ENCODE measurements at places on chromosomes 3 and 15.

- DNase-seq, result no peak
Measured at GRCh38 chr3:150519026-150519425, 27.3 kb downstream of the SERP1 start.

DNA sequence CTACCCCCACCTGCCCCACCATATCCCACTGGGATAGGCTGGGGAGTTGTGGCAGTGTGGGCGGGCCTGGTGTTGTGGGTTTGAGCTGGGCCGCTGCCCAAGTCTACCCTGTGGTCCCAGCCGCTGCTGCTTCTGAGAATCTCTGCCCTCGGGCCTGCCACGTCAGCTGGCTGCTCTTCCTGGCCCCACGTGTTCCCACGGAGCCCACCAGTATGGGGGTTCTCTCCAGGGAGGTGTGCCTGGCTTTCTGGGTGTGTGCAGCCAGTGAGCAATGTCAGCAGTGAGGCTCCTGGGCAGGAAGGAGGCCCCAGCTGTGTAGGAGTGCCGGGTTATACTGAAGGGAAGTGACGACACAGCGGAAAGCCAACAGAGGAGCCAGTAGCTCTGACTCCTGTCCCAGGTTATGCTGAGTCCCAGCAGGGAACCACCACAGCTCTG lies 10.5 kb downstream of the GNAI2 start:
- peak; percentile 93 for DNase-seq

DNA sequence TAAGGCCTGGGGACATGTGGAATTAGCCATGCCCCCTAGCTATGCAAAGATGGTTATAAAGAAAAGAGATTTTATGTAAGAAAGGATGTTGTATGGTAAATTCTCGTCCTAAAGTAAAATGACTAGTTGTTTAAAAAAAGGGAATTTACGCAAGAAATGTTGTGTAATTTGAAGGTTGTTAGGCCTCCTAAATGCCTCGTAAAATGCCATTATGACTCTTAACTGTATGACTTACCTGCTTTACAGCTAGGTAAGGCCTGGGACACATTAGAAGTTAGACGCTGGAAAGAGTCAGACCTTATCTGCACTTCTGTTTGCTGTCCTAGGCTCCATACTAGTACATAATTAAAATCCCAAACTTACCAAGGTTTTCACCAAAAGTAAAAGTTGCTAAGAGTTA lies 17.5 kb upstream of the HHATL start:
- no peak for DNase-seq

GRCh38 chr3:37970802-37971201 lies 19.8 kb upstream of the VILL start:
- DNase-seq, result no peak

DNA sequence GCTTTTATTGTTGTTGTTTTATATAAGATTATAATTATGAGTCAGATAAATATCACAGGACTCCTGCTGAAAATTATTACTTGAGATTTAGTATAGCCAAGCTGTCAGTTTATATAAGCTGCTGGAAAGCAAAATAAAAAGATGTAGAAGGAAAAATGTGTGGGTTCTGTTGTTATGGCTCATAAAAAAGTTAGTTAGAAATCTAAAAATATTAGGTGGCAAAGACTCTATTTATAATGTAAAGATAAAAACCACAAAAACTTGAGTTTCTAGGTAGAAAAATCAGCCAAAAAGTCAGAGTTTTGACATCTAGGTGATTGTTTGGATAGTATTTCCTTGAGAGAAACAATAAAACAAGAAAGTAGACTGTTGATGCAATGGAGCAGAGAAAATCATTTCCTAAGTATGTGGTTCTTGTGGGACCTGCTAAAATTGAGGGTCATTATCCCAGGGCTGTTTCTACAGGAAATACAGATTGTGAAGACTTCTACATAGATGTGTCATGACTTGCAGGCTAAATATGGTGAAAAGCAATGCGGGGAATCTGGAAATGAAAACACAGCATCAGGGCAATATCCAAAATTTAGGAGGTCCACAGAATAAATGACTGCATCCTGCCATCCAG lies 1109.6 kb upstream of the CADM2 start:
- no peak for DNase-seq

DNA sequence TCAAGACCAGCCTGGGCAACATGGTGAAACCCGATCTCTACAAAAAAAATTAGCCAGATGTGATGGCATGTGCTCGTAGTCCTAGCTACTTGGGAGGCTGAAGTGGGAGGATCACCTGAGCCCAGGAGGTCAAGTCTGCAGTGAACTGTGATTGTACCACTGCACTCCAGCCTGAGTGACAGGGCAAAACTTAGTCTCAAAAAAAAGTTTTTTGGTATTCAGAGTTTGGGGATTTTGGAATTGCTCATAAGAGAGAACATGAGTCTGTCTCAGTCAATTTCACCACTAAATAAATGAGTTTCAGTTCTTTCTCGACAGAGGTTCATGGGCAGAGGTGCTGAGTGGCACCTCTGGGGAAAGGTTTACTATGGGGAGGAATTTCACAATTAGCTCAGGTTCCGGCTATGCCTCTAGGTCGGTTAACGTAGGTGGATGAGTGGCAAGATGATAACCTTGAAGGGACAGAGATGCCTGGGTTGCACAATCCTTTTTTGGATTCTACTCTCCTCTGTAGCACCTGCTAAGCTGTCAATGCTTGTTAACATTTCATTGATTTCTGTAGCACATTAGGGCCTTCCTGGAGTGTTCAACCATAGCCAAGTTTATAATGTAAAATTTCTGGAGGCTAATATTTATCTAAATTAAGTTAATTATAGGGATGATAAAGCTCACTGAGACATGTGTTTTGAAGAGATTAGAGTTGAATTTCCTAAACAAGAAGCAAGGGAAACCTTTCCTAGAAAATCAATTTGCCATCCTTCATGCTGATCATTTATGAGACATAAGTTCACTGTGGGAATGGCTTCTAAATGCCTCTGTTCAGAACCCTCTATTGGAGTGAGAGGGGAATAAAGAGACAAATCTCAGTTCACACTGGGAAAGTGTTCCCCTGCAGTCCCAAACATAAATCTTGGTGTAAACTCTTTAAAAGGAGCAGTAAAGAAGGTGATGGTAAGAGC lies 37.4 kb upstream of the DCP1A start:
- DNase-seq, result no peak

- DNase-seq, result no peak
Measured at GRCh38 chr3:87625876-87626275, 349.5 kb upstream of the POU1F1 start.

DNA sequence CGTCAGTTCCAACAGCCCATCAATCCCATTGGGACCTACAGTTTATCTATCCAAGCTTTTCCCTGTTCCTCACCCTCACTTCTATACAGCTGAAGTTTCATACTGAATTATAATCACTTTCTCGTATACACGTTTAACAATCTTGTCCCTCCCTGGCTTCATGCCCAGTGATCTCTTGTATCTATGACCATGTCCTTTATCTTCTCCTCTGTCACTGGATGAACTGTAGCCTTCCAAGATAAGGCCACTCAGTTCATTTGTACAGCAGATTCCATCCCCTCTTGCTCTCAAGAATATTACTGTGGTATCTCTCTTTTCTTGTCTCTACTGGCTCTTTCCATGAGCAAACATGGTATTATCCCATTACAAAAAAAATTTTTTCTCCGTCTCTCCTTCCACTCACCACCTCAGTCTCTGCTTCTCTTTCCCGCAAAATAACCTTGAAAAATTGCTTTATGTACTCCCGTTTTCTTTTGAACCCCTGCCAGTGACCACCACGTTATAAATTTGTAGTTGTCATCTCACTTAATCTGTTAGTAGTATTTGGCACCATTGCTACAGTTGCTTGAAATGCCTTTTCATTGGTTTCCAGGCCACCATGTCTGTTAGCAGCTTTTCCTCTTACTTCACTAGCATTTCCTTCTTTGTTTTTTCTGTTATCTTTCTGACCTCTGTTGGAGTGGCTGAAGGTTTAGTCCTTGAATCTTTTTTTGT lies 9.4 kb downstream of the CTNNB1 start:
- no peak for DNase-seq

DNA sequence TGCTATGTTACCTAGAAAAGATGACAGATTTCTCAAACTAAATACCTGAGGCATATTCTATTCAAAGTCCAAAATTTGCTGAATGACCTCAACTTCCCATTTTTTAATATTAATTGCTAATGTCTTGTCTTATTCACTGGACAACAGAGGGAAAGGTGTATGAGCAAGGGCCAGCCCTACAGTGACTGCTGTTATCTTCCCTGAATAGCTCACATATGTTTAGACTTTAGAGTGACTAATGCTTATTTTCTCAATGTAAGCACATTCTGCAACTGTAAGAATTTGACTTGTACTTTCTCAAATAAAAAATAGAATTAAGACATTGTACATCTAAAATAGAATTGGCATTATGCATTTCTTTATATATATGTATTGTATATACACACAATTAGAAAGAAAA lies 26.5 kb upstream of the AADACL2 start:
- no peak for DNase-seq

DNA sequence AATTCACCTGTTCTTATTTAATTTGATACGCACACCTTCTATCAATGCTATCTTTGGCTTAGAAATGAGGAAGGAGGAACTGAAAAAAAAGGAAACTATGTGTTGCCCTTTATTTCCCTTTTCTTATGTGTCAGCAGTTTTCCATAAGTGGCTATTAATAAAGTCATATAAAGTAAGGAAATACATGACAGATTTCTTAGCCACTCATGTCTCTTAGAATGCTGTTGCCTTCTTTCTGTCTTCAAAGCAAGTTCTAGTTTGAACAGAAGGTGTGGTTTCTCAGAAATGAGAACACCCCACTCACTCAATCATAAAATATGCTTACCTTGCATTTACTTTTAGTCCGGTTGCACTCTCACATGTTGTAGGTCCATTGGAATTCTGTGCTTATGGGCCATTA lies 640.5 kb upstream of the GRM7 start:
- DNase-seq, result no peak

- DNase-seq, result no peak
Measured at GRCh38 chr3:157700405-157700804, 197.2 kb upstream of the VEPH1 start.

DNA sequence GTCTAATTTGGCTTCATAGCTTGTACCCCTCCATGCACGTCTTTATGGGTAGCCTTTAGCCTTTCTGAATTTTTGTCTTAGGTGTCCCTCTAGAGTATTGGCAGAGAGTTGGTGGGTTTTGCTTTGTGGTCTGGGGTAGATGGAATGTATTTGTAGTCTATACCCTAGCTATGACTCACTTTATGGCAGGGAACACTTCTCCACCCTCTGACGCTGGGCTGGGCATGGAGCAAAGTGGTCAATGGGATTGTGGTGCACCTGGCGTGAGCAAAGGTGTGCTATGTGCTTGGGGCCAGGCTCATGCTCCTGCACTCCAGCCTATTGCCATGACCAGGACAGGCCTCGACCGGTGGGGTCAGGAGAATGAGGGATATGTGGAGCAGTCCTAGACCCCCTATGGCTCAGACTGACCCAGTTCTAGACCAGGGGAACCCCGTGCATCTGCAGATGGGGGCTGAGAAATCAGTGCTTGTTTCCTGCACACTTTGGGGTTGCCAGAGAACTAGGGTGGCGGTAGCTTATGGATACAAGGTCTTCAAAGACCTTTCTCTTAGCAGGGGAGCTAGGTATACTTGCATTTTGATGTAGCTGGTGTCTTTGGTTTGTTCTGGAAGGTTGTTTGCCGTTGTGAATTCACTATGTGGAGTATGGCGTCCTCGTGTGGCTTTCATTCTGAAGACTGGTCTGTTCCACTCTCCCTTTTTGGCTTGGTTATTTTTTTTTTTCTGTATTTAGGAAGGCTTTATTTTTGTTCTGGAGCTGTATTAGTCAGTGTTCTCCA lies 49.4 kb upstream of the RPL32 start:
- no peak for DNase-seq

DNA sequence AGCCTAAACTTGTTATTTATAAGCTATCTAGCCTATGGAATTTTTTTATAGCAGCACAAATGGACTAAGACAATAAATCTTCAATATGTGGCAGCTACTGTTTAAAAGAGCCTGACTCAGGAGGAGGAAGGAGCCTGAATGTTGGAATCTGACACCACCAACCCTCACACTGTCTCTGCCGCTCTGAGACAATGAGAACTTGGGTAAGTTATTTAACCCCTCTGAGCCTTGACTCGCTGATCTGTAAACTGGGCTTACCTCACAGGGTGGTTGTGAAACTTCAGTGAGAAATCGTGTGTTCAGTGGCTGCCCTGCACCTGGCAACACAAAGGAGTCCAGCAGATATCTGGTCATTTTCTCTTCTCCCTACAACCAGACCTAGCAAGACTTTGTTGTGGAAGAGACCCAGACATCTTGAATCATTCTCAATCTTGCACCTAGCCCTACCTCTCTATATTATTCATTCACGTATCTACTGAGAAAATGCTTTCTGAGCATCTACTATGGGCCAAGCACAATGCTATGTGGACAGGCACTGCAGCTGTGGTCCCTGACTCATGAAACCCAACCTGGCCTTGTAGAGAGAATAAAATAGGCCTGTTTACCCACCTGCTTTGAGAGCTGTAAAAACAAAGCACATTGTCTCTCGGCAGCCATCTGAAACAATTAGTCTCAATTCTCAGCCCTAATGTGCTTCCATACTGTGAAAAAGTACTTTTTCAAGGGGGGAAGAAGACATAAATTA lies 81.9 kb upstream of the SLC25A36 start:
- no peak for DNase-seq

- no peak for DNase-seq
Measured at GRCh38 chr3:42194943-42195510, 71.0 kb downstream of the CCK start.

GRCh38 chr3:72086042-72086742 lies 301.2 kb upstream of the PROK2 start:
- DNase-seq, result no peak

- no peak for DNase-seq
Measured at GRCh38 chr15:75786575-75786947, 56.7 kb upstream of the UBE2Q2 start.

GRCh38 chr15:75061272-75061671 lies 37.9 kb downstream of the PPCDC start:
- DNase-seq, result peak; percentile 43
